ENCODE measurements at places on chromosomes 5 and 9.

DNA sequence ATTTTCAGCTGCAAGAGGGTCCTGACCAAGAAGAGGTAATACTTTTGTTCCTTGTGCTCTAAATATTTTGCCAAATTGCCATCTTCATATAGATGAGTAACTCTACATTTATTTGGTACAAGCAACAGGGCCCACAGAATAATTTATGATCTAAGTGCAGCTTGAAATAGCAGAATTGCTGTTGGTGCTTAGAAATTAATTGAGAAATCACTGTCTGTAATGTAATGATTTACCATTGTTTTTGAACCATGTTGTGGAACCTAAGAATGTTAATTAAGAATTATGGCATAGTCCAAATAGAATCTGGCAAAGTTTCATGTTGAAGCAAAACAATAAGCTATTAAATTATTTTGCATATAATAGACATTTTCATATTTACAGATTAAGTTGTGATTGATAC, 44.8 kb upstream of the NUDT12 start:
- no peak for DNase-seq

- DNase-seq = no peak
Measured at GRCh38 chr9:124436320-124436719, 13.9 kb upstream of the ADGRD2 start.

GRCh38 chr9:38022995-38023394, 46.0 kb downstream of the SHB start:
- no peak for DNase-seq

- DNase-seq = no peak
Measured at GRCh38 chr9:27451207-27451797, 72.8 kb upstream of the IFNK start.

Measured in epithelial cell of prostate (primary cell).